ENCODE measurements at places on chromosomes 3 and 15. TPM values are rescaled to one million over a fixed set of nuclear protein-coding genes. Genes with fewer than 3 reads are reported as not detected.

The TM4SF18 gene
- polyA plus RNA-seq, result 4.5 TPM

- DNase-seq, result no peak
Measured at GRCh38 chr3:194945508-194945907, 259.8 kb downstream of the FAM43A start.

GRCh38 chr15:74394090-74394846 is 26.8 kb upstream of the CYP11A1 start:
- no peak for DNase-seq

GRCh38 chr3:160893207-160893606 is 137.2 kb downstream of the PPM1L start:
- no peak for DNase-seq

GRCh38 chr15:65587094-65587493 is 23.8 kb downstream of the INTS14 start:
- no peak for DNase-seq

DNA sequence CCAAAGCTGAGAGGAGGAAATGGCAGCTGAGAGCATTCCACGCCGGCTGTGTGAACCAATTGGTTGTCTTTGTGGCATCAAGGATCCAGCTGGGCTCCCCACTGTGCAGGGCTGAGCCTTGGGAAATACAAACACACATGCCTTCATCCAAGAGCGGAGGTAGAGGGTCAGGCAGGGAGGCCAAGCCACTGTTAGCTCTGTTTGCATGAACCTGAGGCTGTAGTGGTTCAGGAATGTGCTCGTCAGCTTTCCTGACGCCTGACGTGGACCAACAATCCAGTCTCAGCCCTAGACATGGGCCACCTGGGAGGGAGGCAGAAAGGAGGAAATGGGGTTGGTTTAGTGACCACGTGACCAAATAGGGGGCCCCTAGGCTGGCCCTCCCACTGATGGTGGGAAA is 276.9 kb downstream of the TLE3 start:
- DNase-seq, result no peak

GRCh38 chr3:23663246-23663645 is 142.5 kb upstream of the UBE2E1 start:
- no peak for DNase-seq
